ENCODE measurements at places on chromosomes 4 and X. TPM values are rescaled to one million over a fixed set of nuclear protein-coding genes. Genes with fewer than 3 reads are reported as not detected.

PAGE1 gene
- not detected for polyA plus RNA-seq

SMIM10L2A gene
- polyA plus RNA-seq: 4.7 TPM

PHEX gene
- 0.59 TPM for polyA plus RNA-seq

KCNIP4 gene
- 22.8 TPM for polyA plus RNA-seq

MOSPD2 gene
- 12.4 TPM for polyA plus RNA-seq

CT47B1 gene
- not detected for polyA plus RNA-seq

Data from neural cell (in vitro differentiated cells).